ENCODE measurements at places on chromosomes 7 and 10.

- DNase-seq = no peak
Measured at GRCh38 chr10:7887174-7887816, 69.0 kb downstream of the TAF3 start.

GRCh38 chr7:79461660-79462059 lies 8.2 kb upstream of the MAGI2 start:
- DNase-seq = no peak

- no peak for DNase-seq
Measured at GRCh38 chr7:96823274-96823673, 113.6 kb upstream of the SEM1 start.

DNA sequence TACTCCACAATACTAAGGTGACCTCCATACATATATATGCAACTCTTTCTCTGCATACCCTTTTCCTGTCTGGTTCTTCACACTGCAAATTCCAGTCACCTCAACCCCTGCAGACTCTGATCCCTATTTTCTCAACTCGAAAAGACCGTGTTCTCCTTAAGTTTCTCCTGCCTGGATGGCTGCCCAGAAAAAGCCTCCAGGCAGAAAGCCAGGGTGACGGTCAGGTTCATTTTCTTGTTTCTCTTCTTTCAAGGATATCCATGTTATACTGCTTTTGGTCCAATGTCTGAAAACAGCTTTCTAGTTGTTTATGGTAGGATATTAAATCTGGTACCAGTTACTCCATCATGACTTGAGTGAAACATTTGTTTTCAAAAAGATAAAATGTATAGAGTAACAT lies 267.8 kb upstream of the MYO3A start:
- DNase-seq = no peak

DNA sequence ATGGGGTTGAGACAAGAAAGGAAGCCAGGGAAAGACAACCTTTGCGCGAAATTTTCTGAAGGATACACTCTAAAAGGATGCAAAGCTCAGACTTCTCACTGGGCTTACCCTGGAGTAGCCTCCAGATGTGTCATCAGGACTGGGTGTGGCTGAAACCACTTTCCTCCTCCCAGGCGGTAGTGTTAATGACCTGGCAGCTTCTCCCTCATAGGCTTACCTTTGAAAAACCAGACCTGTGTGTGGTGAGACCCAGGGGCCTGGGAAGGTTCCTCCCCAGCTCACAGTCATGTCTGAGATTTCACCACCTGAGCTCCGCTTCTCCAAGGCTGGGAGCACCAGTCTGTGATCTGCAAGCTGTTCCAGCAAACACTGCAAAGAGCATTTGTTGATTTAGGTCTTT lies 93.7 kb downstream of the EPC1 start:
- no peak for DNase-seq

DNA sequence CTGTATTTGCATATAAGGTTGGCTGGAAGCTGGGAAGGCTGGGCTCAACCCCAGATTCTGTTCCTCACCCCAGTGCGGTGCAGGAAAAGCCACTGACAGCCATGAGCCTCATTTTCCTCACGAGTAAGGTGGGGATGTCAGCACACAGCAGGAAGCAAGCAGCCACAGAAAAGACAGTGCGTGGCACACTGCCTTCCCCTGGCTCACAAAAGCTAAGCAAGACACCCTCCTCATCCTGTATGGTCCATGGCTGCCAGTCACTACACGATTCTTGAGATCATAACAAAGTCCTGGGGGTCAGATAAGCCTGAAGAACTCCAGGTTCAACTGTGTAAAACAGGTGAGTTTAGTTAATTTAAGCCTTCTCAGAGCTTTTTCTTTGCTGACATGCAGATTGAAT lies 28.9 kb upstream of the DDC start:
- no peak for DNase-seq

GRCh38 chr10:70921285-70921684 lies 32.9 kb upstream of the PCBD1 start:
- no peak for DNase-seq

- no peak for DNase-seq
Measured at GRCh38 chr7:2629746-2630681, 1.8 kb upstream of the TTYH3 start.

- DNase-seq = no peak
Measured at GRCh38 chr7:70791341-70791740, 340.6 kb upstream of the GALNT17 start.

GRCh38 chr7:95471071-95471470 lies 14.7 kb upstream of the ASB4 start:
- no peak for DNase-seq

DNA sequence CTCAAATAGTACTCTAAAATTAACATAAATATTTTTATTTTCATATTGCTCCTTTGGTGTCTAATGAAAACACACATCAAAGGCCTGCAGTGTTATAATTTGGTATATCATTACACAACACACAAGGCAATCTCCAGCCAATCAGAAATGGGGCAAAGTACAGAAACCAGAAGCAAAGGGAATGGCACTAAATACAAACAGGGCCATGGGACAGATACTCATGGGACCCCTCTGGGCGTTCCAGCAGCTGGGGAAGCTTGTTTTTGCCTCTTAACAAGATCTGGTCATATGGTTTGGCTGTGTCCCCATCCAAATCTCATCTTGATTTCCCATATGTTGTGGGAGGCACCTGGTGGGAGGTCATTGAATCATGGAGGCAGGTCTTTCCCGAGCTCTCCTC lies 551.8 kb upstream of the NRP1 start:
- DNase-seq = no peak

GRCh38 chr7:29565634-29565981 lies 2.0 kb downstream of the PRR15 start:
- no peak for DNase-seq

- DNase-seq = no peak
Measured at GRCh38 chr10:50439806-50440205, 183.9 kb downstream of the SGMS1 start.

- no peak for DNase-seq
Measured at GRCh38 chr7:19020062-19020461, 97.4 kb downstream of the TWIST1 start.

GRCh38 chr10:6416892-6417512 lies 163.1 kb downstream of the PRKCQ start:
- peak; percentile 47 for DNase-seq

DNA sequence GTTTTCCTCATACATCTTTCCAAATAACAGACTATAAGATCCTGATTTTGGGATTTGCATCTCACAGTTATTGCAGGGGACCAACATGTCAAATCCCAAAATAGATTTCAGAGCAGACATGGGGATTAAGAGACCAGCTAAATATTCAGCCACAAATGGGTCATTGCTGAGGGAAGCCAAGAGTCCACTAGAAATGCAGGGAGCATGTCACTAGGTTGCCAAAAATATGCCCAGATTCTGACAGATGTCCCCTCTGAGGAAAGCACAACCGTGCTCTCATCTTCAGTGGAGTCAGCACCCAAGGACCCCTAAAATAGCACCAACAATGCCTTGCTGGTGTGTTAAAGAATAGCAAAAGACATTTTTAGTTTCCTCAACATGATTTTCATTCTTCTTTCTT lies 56.2 kb upstream of the AGK start:
- no peak for DNase-seq

- DNase-seq = peak; percentile 46
Measured at GRCh38 chr10:79246209-79246581, 101.1 kb upstream of the PPIF start.

GRCh38 chr10:98172073-98172472 lies 37.6 kb downstream of the R3HCC1L start:
- DNase-seq = no peak

GRCh38 chr7:128833148-128833945 lies 3.1 kb downstream of the FLNC start:
- DNase-seq = no peak

DNA sequence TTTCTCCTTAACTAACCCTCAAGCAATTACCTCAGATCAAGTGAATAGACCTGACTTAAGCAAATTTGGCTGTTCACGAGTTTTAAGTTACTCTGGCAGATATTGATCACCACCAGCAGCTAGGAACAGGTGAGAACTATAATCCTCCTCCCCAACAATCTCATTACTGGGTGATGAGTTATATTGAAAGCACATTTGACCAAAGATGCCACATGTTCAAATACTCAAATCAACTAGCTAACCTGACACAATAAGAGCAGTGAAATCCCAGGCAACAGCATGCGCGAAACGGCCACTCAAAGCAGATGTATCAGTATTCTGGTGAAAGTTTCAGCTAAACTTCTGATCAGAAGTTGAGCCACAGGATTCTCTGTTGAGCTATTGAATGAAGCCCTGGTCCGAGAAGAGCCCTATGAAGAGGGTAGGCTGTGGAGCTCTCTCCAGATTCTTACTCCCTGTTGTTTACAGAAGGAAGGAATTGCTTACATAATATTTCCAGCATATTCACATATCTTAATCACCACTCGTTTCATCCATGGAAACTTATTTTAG lies 52.6 kb downstream of the CAV1 start:
- peak; percentile 89 for DNase-seq

DNA sequence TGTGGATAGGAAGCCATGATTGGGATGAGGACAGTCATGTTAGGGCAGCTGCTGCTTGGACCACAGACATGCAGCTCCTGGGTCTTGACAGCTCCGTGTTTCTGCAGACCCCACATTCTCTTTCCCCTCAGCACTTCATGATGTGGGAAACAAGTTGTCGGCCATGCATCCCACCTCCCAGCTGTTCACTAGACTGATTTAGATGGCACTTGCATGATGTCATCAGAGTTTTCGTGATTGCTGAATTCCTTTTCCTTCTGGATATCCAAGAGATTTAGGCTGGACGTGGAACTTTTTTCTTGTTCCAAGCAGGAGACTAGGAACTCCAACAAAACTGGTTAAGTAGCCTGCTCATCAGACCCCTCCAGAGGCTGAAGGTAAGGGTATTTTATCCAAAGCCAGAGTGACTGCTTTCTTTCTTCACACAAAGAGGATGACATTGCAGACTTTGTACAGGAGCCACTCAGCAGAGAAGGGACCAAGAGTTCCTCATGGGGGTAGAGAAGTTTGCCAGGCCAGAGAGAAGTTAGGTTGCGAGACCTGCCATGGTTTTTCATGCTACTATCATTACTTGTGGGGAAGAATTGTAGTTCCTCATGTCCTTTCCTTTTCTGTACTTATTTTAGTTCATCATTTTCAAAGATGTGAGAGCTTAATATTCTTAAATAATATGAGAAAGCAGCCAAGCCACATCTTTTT lies 117.7 kb upstream of the GJD4 start:
- DNase-seq = no peak

- DNase-seq = no peak
Measured at GRCh38 chr10:4733150-4733842, 92.7 kb upstream of the AKR1E2 start.

GRCh38 chr7:8179486-8179885 lies 82.5 kb downstream of the ICA1 start:
- DNase-seq = no peak

DNA sequence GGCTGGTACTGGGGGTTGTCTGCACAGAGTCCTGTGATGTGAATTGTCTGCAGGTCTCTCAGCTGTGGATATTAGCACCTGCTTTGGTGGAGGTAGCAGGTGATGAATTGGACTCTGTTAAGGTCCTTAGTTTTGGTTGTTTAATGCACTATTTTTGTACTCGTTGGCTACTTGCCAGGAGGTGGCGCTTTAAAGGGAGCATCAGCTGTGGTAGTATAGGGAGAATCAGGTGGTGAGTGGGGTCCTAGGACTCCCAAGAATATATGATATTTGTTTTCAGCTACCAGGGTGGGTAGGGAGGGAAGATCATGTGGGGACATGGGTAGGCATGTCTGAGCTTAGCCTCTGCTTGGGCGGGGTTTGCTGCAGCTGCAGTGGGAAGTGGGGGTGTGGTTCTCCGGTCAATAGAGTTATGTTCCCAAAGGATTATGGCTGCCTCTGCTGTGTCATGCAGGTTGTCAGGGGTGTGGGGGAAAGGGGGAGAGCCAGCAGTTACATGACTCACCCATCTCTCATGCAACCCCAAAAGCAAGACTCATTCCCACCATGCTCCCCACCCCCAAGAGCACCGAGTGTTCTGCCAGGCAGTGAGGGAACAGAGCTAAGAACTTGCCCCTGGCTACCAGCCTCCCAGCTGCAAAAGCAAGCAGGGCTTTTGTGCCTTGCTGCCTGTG lies 53.7 kb upstream of the ZNF273 start:
- DNase-seq = no peak

- no peak for DNase-seq
Measured at GRCh38 chr7:119983468-119983867, 289.5 kb upstream of the KCND2 start.

GRCh38 chr7:66507764-66508296 lies 120.9 kb upstream of the KCTD7 start:
- DNase-seq = no peak

GRCh38 chr7:55733241-55734140 lies 129.1 kb downstream of the SEPTIN14 start:
- no peak for DNase-seq

GRCh38 chr10:101708870-101709269 lies 13.9 kb upstream of the FBXW4 start:
- no peak for DNase-seq

DNA sequence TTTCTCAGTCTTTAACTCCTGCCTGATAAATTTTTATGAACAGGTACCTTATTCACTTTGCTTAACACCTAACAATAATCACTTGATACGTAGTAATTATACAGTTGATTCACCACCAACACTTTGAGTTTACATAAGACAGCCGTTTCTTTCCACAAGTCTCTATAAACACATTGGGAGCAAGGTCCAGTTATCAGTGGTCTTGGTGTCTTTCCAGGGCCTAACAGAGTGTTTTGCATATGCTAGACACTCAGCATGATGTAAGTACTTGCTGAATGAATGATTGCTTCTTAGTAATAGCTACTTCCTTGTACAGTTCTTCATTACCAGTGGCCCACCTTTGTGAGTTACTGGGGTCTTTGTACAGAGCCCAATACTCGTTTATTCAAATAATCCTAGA lies 6.4 kb downstream of the CLDN12 start:
- no peak for DNase-seq

DNA sequence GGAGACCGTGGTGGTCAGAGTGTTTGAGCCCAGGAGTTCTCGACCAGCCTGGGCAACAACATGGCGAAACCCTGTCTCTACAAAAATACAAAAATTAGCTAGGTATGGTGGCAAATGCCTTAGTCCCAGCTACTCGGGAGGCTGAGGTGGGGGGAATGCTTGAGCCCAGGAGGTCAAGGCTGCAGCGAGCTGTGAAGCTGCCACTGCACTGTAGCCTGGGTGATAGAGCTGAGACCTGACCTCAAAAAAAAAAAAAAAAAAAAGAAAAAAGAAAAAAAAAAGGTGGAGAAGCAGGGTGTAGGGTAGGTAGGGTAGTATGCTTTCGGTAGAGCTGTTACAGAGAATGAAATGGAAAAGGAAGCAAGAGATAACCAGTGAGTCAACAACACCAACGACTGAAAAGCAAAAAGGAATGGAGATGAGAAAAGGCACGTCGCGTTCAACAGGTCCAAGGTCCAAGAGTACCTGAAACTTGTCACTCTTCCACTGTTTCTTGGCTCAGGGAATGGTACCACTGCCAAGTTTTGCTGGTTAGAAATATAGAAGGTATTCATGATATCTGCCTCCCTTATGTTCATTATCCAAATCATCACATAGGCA lies 4.3 kb upstream of the RSBN1L start:
- no peak for DNase-seq

DNA sequence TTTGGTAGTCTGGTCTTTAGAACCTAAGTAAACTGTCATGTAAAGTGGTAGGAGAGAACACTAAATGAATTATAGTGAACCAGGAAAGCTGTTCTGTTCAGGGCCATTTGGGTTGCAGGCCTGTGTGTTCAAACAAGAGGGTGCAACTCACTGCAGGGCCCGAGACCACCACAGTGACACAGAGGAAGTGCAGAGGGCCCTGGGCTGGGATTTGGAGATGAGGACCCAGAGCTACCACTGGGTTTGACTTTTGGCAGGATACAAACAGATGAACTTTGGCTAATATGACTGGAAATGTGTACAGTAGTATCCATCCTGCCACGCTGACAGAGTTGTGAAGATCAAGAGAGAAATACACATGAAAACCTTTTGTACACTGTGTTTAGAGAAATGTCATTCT lies 9.8 kb downstream of the MMP21 start:
- DNase-seq = no peak
